Esophagus muscularis mucosa (tissue), 4 donors: ENCODE measurements at places on chromosomes 12 and 14. TPM values are rescaled to one million over a fixed set of nuclear protein-coding genes. Genes with fewer than 3 reads are reported as not detected.

DNA sequence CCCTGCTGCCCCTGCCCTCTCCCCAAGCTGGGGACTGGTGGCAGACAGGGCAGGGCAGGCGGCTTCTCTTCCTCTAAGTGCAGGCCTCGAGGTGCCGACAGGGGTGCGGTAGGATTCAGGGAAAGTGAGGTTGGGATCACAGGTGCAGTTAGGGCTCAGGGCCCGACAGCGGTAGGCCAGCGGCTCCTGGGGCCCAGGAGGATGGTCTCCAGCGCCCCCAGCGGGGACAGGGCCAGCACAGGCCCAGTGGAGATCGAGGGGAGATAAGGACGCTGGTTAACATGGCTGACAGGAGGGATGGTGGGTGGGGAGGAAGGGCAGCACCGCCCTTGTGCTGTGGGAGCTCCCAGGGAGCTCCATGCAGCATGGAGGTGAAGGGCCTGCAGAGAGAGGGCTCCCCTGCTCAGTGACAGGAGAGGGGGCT lies 935 bp upstream of the CRIP1 start:
- no peak for DNase-seq

- peak; percentile 14 for DNase-seq
Observed at GRCh38 chr14:72774894-72775620, 118.8 kb downstream of the DPF3 start.

DNA sequence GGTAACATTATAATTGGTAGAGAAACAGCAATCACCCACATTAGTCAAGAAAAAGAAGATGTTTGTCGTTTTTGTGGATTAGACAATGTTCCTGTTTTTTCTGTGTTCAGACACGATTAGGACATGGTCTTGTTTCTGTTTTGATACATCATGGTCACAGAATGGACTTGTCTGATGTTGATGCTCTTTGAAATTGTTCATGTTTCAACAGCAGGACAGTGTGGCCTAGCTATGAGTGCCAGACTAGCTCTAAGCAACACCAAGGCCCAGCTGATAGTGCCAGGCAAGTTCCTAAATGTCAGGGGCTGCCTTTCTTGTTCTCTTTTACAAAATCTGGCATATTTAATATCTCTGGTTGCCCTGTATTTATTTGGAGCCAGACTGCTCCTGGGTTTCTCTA lies 40.9 kb upstream of the TOMM20L start:
- DNase-seq = no peak

DNA sequence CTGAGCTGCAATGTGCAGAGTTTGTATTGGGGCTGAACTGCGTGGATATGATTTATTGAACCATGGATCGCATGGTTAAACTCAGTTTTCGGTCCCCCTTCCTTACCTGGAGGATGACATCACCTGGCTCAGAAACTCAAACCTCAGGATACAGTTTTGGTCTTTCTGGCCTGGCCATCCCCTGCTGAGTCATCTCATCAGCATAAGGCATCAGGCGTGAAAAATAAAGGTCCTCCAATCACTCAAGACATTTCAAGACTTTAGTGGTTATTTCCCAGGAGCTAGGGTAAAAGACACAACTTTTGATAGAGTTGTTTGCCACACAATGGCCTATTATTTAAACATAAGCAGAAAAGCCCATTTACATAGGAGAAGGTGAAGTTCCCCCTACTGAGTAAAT lies 631.1 kb upstream of the TMEM132C start:
- no peak for DNase-seq

IGF1 gene
- total RNA-seq = 41.8 TPM

AMDHD1 gene
- total RNA-seq = 0.52 TPM

DNA sequence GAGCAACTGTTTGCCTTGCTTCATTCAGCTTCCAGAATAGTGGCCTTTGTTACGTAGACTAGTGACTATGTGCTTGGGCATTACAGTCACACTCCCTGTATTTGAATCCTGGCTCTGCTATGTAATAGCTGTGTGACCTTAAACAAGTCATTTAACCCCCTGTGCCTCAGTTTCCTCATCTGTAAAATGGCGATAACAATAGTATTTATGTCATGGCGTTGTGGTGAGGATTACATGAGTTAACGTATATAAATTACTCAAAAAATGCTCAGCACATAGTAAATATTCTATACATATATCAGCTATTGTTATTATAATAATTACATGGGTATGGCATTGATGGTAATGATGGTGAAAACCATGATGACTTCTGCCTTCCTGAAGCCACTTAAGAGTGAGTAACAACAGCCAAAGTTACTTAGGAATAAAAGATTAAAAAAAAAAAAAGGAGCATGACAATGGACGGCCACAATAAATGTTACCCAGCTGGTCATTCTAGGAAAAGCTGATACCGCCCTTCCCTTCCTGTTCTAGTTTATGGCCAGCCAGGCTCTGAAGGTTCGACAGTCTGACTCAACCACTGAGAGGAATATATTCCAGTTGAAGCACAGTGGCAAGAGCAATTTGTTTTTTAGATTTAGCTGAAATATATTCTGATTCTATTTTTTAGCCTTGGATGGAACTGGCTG lies 9.9 kb upstream of the ADIPOR2 start:
- DNase-seq = no peak
